Camera-type eye (tissue), 1 donor: ENCODE measurements at places on chromosomes 3 and 15. TPM values are rescaled to one million over a fixed set of nuclear protein-coding genes. Genes with fewer than 3 reads are reported as not detected.

The ISG20 gene
- 6.5 TPM for total RNA-seq

The KCNMB2 gene
- 7.8 TPM for total RNA-seq

The FANCD2OS gene
- not detected for total RNA-seq

The ATXN7 gene
- total RNA-seq: 32.7 TPM

The GPR176 gene
- total RNA-seq: 19.8 TPM

The MAP4 gene
- 172 TPM for total RNA-seq

The GP5 gene
- total RNA-seq: 1.1 TPM

The PHLDB2 gene
- 41.3 TPM for total RNA-seq

The MOBP gene
- total RNA-seq: not detected

The GABRG3 gene
- total RNA-seq: 17.8 TPM

The NOX5 gene
- total RNA-seq: 0.55 TPM

The MYZAP gene
- 2.9 TPM for total RNA-seq

The HYAL1 gene
- 1.1 TPM for total RNA-seq

The ARPP21 gene
- 22.7 TPM for total RNA-seq

The TM4SF18 gene
- total RNA-seq: 13.9 TPM

The ATP13A5 gene
- total RNA-seq: 0.22 TPM

The ATP8B4 gene
- 9.3 TPM for total RNA-seq

The MUC4 gene
- 5.8 TPM for total RNA-seq

The LMAN1L gene
- 3.0 TPM for total RNA-seq

The LTK gene
- total RNA-seq: 2.3 TPM

The MED12L gene
- total RNA-seq: 16.4 TPM

The BUB1B gene
- 14.3 TPM for total RNA-seq

The SH2D7 gene
- total RNA-seq: not detected

The DUOX1 gene
- 2.0 TPM for total RNA-seq

The GRAMD2A gene
- 0.66 TPM for total RNA-seq

The CLDN16 gene
- total RNA-seq: 0.16 TPM

The PIF1 gene
- total RNA-seq: 5.7 TPM

The DUSP7 gene
- total RNA-seq: 8.1 TPM

The TICRR gene
- total RNA-seq: 2.4 TPM

The GTPBP8 gene
- total RNA-seq: 23.4 TPM

The FOXL2 gene
- total RNA-seq: 6.7 TPM

The MFGE8 gene
- 110 TPM for total RNA-seq

The IQCF5 gene
- not detected for total RNA-seq

The PLXND1 gene
- total RNA-seq: 114 TPM

The CTXN2 gene
- total RNA-seq: not detected

The XCR1 gene
- total RNA-seq: not detected

The SFMBT1 gene
- 25.1 TPM for total RNA-seq

The ZNF710 gene
- 11.7 TPM for total RNA-seq

The COL8A1 gene
- 40.2 TPM for total RNA-seq

The WWTR1 gene
- total RNA-seq: 92.8 TPM

The GPX1 gene
- total RNA-seq: 48.3 TPM

The FILIP1L gene
- total RNA-seq: 29.5 TPM

The WDR93 gene
- 0.66 TPM for total RNA-seq

The SCG5 gene
- total RNA-seq: 42.4 TPM

The GABRB3 gene
- total RNA-seq: 44.0 TPM

The TP63 gene
- total RNA-seq: 8.9 TPM

The SEMA3B gene
- total RNA-seq: 107 TPM
